Sciatic nerve (tissue), 2 donors: ENCODE measurements at places on chromosomes 13 and 19. TPM values are rescaled to one million over a fixed set of nuclear protein-coding genes. Genes with fewer than 3 reads are reported as not detected.

DNA sequence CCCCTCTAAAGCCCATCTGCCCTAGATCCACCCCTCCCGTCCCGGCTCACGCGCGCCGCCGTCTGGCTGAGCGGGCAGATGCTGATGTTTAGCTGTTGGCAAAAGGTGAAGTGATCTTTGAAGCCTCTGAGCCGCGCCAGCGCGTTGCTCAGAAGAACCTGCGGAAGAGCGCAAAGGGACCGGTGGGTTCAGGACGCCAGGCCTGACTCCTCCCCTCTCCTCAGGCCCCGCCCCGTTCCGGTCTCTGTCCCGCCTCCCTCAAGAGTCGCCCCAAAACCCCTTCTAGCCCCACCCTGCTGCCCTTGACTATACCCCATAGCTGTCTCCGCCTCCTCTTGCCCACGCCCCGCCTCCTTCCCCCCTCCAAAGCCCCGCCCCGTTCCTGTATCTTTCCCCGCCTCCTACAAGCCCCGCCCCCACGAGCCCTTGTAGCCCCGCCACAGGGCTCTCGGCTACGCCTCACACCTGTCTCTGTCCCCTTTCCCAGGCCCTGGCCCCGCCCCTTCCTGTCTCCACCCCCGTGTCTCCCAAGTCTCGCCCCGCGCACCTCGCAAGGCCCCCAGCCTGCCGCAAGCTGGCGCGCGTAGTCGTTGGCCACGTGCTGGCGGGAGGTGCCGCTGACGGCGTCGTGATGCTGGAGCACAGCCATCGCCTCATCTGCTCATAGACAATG lies 9.5 kb downstream of the MAN2B1 start:
- DNase-seq: no peak

- DNase-seq: no peak
These were observed 236.4 kb downstream of the ATP8A2 start for GRCh38 chr13:25608181-25608580.

DNA sequence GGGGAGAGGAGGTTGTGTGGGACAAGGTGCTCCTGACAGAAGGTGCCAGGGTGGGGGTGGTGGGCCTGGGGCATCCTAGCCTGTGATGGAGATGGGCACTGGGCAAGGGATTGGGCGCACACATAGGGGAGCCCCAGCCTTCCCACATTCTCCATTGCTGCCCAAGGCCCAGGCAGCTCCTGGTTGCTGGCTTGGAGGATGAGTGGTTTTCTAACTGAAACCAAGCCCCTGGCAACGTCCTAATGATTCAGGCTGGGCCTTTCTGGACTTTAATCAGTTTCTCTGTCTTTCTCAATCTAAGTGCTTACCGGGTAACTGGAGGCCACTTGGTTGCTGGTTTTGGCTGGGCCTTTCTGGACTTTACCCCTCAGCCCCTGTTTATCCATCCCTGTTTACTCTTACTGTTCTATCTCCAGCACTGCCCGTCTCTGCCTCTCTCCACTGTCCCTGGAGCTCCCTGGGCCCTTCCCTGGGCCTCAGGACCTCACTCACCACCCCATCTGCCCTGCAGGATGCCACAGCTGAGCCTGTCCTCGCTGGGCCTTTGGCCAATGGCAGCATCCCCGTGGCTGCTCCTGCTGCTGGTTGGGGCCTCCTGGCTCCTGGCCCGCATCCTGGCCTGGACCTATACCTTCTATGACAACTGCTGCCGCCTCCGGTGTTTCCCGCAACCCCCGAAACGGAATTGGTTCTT lies 354 bp downstream of the CYP4F3 start:
- no peak for DNase-seq

DNA sequence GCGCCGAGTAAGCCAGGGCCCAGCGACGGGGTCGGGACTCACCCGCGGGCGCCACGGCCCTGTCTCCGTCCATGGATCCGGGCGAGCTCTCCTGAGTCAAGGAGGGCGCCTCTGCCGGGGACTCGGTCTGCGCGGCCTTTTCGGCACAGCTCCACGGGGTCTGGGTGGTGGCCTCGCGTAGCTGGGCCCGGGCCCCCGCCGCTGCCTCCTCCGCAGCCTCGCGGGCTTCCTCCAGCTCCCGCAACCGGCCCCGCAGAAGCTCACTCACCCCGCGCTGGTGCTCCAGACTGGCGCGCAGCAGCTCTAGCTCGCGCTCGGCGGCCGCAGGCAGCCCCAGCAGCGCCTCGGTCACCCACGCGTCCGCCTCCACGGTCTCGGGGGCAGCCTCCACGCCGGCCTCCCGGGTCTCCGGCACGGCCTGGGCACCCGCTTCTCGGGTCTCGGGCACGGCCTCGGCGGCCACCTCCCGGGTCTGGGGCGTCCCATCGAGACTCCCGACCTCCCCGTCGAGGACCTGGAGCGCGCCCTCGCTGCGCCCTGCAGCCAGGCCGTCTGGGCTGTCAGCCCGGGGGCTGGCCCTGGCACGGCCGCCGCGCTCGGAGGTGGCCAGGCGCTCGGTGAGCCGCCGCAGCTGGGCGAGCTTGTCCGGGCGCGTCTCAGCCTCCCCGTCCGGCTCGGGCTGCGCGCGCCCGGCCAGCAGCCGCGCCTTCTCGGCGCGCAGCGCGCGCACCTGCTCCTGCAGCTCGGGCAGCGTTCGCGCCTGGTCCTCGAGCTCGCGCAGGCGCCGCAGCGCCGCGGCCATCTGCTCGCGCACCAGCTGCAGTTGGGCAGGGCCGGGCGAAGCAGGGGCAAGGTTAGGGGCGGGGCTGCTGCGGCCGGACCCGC lies 8.4 kb downstream of the KANK3 start:
- DNase-seq: no peak

DNA sequence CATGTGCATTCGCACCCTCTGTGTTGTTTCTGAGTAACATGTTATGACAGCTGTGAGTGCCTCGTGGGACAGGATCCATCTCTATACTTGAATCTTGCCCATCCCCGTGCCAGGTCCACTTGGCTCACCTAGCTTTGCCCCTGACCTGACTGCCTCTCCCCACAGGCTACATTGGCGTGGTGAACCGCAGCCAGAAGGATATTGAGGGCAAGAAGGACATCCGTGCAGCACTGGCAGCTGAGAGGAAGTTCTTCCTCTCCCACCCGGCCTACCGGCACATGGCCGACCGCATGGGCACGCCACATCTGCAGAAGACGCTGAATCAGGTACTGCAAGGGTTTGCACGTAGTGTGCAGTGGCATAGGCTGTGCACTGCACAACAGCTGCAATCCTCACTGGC lies 53.2 kb downstream of the TMED1 start:
- DNase-seq: no peak

- no peak for DNase-seq
These were observed 755 bp downstream of the SERTM1 start for GRCh38 chr13:36674337-36675212.

- no peak for DNase-seq
These were observed 500 bp downstream of the AP3D1 start for GRCh38 chr19:2150794-2151338.

GRCh38 chr19:30318936-30319335 lies 53.2 kb upstream of the ZNF536 start:
- DNase-seq: no peak

- no peak for DNase-seq
These were observed 14.6 kb downstream of the MCF2L start for GRCh38 chr13:112983428-112984196.

- no peak for DNase-seq
These were observed 19.7 kb downstream of the ACOD1 start for GRCh38 chr13:76968041-76968440.

- DNase-seq: no peak
These were observed 4.2 kb downstream of the CYTH2 start for GRCh38 chr19:48473161-48473966.

GRCh38 chr19:2476451-2477140 lies 669 bp downstream of the GADD45B start:
- DNase-seq: peak; percentile 81

CYP4F3 gene
- total RNA-seq: 4.8 TPM

DNAAF3 gene
- total RNA-seq: 0.62 TPM

RNF225 gene
- total RNA-seq: not detected

GSX1 gene
- total RNA-seq: not detected
